ENCODE measurements at places on chromosomes 13 and 19. TPM values are rescaled to one million over a fixed set of nuclear protein-coding genes. Genes with fewer than 3 reads are reported as not detected.

DNA sequence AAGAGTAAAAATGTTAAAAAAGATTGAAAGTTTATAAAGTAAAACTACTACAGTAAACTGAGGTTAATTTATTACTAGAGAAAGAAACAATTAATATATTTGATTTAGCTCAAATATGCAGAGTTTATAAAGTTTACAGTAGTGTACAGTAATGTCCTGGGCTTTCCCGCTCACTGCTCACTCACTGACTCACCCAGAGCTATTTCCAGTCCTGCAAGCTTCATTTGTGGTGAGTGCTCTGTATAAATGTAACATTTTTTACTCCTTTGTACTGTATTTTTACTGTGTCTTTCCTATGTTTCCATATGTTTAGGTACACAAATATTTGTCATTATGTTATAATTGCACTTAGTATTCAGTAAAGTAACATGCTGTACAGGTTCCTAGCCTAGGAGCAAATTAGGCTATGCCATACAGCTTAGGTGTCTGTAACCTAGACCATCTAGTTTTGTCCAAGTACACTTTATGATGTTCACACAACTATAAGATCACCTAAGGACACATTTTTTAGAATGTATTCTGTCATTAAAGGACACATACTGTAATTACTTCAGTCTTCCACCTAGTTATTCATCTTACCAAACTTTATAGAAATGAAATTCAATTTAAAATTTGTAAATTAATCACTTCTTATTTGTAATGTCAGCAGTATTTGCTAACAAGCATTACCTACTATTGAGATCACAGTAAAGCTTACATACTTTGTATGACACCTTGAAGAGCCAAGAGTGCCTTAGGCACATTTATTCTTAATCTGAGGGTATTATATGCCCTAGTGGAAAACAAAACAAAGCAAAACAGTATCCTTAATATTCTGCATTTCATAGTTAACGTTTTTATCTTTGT lies 683.4 kb downstream of the PCDH9 start:
- no peaks in the 10 kb centered on the region for H3K4me1 ChIP-seq
- no peak overlapping the region for H3K4me3 ChIP-seq
- no peak for DNase-seq
- no peak overlapping the region for H3K27ac ChIP-seq
- H3K36me3 ChIP-seq, result no peaks in the 10 kb centered on the region
- H3K27me3 ChIP-seq, result no peaks in the 10 kb centered on the region

The STRN4 gene
- total RNA-seq, result 29.9 TPM

GRCh38 chr13:84973661-84974060 lies 825.6 kb downstream of the SLITRK6 start:
- H3K27me3 ChIP-seq, result no peaks in the 10 kb centered on the region
- DNase-seq, result no peak
- no peaks in the 10 kb centered on the region for H3K4me1 ChIP-seq

- H3K27me3 ChIP-seq, result no peaks in the 10 kb centered on the region
- no peak overlapping the region for H3K4me3 ChIP-seq
- H3K36me3 ChIP-seq, result no peaks in the 10 kb centered on the region
- H3K4me1 ChIP-seq, result no peaks in the 10 kb centered on the region
- no peak overlapping the region for H3K27ac ChIP-seq
These were observed 58.3 kb upstream of the MEDAG start for GRCh38 chr13:30847650-30848307.

DNA sequence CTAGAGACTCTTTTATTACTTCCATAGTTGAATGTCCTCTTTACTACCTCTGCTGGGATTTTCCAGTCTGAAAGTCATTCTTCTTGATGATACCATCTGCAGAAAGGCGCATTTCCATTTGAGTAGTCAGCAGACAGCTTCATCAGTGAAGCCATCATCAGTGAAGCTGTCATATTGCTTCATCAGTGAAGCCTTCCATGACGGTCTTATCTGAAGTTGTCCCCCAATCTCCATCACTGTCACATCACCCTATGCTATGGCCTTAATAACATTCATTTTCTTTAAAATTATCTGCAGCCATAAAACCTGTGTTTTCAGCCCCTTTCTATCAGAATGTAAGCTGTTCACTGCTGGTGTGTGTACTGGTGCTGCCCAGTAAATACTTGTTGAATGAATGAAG lies 151.6 kb downstream of the B3GLCT start:
- no peaks in the 10 kb centered on the region for H3K27me3 ChIP-seq
- no peaks in the 10 kb centered on the region for H3K36me3 ChIP-seq
- H3K4me3 ChIP-seq, result no peak overlapping the region
- H3K4me1 ChIP-seq, result no peaks in the 10 kb centered on the region
- DNase-seq, result no peak
- no peak overlapping the region for H3K27ac ChIP-seq

The ZNF471 gene
- 2.3 TPM for total RNA-seq

The BORA gene
- total RNA-seq, result 1.8 TPM

DNA sequence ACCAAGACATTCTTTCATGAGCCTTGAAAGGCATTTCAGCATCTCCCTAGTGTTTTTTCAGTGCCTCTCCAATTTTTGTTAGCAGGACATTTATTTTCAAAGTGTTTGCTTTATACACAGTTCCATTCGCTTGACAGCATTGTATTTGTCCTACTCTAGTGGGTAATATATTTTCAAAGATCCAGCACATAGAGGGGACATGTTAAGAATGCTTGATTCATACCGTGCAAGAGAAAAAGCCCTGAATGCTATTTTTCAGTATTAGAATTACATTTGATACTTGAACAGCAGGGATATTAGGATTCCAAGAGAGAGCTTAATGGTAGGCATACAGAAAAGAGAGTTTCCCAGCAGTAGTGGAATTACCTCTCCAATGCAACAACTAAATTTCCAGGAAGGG lies 21.3 kb downstream of the ERICH6B start:
- no peaks in the 10 kb centered on the region for H3K36me3 ChIP-seq
- no peaks in the 10 kb centered on the region for H3K4me1 ChIP-seq
- no peak overlapping the region for H3K4me3 ChIP-seq
- no peaks in the 10 kb centered on the region for H3K27me3 ChIP-seq
- no peak overlapping the region for H3K27ac ChIP-seq

DNA sequence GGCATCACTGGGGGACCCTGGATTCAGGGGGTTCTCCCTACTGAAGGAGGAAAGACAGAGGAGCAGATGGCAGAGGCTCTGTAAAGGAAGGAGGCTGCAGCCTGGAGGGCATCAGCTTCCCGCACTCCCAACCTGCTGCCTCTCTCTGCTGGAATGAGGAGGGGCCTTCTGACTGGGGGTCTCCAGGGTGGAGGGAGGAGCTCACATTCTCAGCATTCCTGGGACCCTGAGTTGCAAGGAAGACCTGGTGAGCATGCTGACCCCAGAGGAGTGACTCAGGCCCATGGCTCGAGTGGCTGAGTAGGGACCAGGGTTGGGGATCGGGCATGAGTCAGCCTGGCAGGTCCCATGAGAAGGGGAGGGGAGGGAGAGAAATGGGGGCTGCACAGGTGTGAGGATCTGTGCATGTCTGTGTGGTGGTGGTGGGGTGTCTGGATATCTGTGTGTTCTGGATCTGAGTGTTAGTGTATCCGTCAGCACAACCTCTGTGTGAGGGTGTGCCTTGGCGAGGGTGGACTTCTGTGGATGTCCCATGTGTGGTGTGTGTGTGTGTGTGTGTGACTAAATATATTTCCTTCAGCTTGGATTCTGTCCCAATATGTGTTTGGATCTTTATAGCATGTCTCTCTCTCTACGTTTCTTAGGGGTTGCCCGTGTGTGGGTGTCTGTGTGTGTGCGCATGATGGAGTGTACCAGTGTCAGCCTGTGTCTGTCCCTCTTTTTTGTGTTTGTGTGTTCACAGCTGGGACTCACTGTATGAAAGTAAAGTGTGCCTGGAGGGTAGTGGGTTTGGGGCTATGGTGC lies 4.6 kb downstream of the AXL start:
- H3K36me3 ChIP-seq, result no peaks in the 10 kb centered on the region
- H3K27me3 ChIP-seq, result peaks cover 2% of the 10 kb centered on the region
- no peak overlapping the region for H3K27ac ChIP-seq
- H3K4me3 ChIP-seq, result no peak overlapping the region
- no peak for DNase-seq

DNA sequence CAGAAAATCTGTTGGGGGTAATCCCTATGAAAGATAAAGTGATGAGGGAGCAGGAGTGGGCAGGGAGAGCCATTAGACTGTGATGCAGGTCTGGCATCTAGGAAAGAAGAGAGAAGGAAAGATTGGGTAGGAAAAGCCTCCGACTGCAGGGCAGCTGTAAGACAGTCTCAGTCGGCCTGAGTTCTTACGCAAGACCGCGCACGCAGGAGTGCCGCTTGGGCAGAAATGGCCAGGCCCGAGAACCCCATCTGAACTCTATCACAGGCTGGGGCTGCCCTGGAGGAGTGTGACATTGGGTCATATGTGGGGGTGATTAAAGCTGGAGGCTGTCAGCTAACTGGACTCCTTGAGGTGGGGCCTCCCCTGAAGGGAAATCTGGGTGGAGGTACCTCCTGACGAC lies 13.9 kb upstream of the FBXL3 start:
- H3K27ac ChIP-seq, result no peak overlapping the region
- H3K36me3 ChIP-seq, result peaks cover 3% of the 10 kb centered on the region
- H3K27me3 ChIP-seq, result no peaks in the 10 kb centered on the region
- no peak for DNase-seq
- H3K4me3 ChIP-seq, result no peak overlapping the region
- H3K4me1 ChIP-seq, result no peaks in the 10 kb centered on the region

The DNAAF3 gene
- total RNA-seq, result 0.50 TPM

- H3K4me3 ChIP-seq, result no peak overlapping the region
- no peaks in the 10 kb centered on the region for H3K27me3 ChIP-seq
These were observed 173.9 kb downstream of the ZIC5 start for GRCh38 chr13:99797691-99798090.

DNA sequence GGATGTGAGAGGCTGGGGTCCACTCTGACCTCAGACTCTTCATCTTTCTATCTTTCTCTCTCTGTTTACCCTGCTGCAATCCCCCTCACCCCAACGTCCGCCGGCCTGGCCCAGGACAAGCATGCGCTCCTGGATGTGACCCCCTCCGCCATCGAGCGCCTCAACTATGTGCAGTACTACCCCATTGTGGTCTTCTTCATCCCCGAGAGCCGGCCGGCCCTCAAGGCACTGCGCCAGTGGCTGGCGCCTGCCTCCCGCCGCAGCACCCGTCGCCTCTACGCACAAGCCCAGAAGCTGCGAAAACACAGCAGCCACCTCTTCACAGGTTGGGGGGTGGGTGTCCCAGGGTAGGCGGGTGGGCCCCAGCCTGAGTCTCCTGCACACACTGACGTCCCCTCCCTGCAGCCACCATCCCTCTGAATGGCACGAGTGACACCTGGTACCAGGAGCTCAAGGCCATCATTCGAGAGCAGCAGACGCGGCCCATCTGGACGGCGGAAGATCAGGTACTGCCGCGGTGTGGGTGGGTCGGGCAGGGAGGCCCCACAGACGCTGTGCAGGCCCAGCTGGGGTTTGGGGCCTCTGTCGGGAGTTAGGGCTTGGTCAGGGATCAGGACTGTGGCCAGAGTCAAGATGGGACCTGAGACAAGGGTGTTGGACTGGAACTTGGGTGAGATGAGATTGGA lies 15.0 kb downstream of the APBA3 start:
- H3K4me3 ChIP-seq, result no peak overlapping the region
- no peak for DNase-seq
- H3K36me3 ChIP-seq, result peaks cover 7% of the 10 kb centered on the region

DNA sequence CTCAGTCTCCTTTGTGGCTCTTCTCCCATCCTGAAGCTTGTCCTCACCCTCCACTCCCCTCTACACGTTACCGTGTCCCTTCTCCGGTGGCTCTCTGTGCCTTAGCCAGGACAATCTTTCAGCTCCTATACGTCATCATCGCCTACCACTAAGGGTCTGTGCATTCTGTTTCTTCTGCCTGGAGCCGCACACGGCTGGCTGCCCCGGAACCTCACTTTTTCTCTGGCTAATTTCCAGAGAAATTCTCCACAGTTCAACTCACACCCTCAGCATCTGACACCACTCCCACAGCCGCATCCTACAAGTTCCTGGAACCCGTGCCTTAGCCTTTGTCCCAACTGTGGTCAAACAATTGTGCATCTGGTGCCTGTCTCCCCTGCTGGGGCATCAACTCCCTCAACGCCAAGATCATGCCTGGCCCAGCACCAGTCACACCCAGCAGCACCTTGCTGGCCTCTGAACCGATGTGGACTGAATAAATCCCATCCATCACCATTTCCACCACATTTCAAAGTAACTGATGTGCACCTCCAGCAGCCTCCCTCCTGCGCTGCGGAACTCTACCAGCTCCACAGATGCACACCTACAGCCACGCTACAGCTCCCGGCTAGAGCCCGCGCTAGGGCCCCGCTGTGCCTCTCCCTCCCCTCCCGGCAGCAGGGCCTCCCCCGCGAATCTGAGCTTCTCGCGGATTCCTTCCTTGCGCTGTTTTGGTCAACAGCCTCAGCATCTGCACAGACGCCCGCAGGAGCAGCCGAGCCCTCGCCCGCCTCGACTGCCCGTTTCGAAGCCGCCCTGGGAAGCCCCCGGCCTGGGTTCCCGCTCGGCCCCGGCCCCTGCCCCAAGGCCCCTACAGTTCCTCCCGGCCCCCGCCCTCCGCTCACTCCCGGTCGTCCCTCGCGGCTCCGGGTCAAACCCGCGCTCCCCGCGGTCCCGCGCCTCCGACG lies 689 bp downstream of the DCUN1D2 start:
- DNase-seq, result peak; percentile 41
- H3K27me3 ChIP-seq, result no peaks in the 10 kb centered on the region
- H3K27ac ChIP-seq, result peak overlapping the region; percentile 60
- peak overlapping the region; percentile 92 for H3K4me3 ChIP-seq

The SIAH3 gene
- total RNA-seq, result under 0.01 TPM

DNA sequence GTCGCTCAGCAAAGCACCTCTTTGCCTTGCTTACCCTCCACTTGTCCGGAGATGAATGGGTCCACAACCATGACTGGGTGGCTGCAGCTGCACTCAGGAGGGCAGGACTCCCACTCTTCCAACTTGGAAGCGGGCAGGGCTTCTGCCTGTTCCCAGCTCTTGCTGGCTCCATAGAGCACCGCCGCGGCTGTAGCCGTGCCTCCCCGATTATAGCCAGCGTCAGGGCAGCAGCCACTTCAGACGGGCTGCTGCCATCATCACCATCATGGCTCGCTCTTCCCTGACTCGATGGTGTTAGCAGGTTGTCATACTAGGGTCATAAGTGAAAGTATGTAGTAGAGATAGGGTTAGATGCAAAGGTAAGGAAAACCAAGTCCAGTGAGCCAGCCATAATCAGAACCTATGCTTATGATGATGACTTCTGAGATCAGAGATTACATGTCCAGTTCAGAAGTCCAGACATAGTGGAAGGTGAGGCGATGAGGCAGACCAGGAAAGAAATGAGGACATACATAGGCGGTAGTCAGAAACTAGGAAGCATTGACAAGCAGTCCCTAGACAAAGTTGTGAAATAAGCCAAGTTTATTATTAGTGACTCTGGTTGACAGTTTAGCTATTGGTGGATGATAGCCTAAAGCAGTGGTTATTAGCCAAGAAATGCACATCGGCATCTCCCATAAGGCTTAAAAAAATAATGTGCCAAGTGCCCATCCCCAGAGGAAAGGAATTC lies 4.4 kb upstream of the INTS6 start:
- no peaks in the 10 kb centered on the region for H3K27me3 ChIP-seq
- H3K4me1 ChIP-seq, result peaks cover 9% of the 10 kb centered on the region
- no peak overlapping the region for H3K27ac ChIP-seq

GRCh38 chr13:97448503-97449251 lies 14.7 kb downstream of the RAP2A start:
- H3K27ac ChIP-seq, result no peak overlapping the region
- no peaks in the 10 kb centered on the region for H3K4me1 ChIP-seq
- H3K27me3 ChIP-seq, result no peaks in the 10 kb centered on the region
- no peak for DNase-seq
- H3K36me3 ChIP-seq, result no peaks in the 10 kb centered on the region

GRCh38 chr13:79392882-79393563 lies 13.0 kb downstream of the RBM26 start:
- H3K4me3 ChIP-seq, result no peak overlapping the region
- H3K36me3 ChIP-seq, result peaks cover 2% of the 10 kb centered on the region
- H3K27ac ChIP-seq, result no peak overlapping the region
- peaks cover 16% of the 10 kb centered on the region for H3K4me1 ChIP-seq
- no peak for DNase-seq

The TEX101 gene
- not detected for total RNA-seq
